ENCODE measurements at places on chromosomes 5 and 9. TPM values are rescaled to one million over a fixed set of nuclear protein-coding genes. Genes with fewer than 3 reads are reported as not detected.

HAVCR2 gene
- polyA plus RNA-seq = 4.1 TPM

EQTN gene
- not detected for polyA plus RNA-seq

GPR151 gene
- not detected for polyA plus RNA-seq

C9orf153 gene
- 0.22 TPM for polyA plus RNA-seq

SLC2A6 gene
- polyA plus RNA-seq = 0.81 TPM

RFX3 gene
- polyA plus RNA-seq = 5.0 TPM

SPINK4 gene
- polyA plus RNA-seq = 0.52 TPM

CDH10 gene
- 0.26 TPM for polyA plus RNA-seq

SPAAR gene
- polyA plus RNA-seq = 2.3 TPM

COL27A1 gene
- 36.9 TPM for polyA plus RNA-seq

SPATA31A3 gene
- not detected for polyA plus RNA-seq

GRCh38 chr5:131684051-131684450, 49.0 kb upstream of the RAPGEF6 start:
- no peak for DNase-seq

- no peak for DNase-seq
Measured at GRCh38 chr9:12934545-12935272, 159.9 kb downstream of the LURAP1L start.

- no peak for DNase-seq
Measured at GRCh38 chr9:91146391-91147019, 215.2 kb downstream of the AUH start.

DNA sequence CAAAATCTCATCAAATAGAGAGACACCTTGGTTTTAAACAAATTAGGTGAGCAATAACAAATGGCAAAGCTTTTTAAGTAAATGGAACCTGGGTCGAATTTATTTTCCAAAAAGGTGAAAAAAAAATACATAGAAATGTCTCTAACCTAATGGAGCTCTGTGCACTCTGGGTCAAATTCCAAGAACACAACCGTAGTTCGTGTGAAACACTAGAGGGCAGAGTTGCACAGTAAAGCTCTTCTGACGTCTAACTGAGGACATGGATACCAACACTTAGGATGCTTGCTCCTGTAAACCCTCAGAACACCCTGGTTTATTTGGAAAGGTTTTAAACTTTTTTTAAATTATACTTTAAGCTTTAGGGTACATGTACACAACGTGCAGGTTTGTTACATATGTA, 18.9 kb downstream of the MARCHF11 start:
- DNase-seq = peak; percentile 18

GRCh38 chr9:108535526-108535925, 320.3 kb downstream of the ACTL7B start:
- no peak for DNase-seq

GRCh38 chr9:14170392-14170931, 143.5 kb downstream of the NFIB start:
- DNase-seq = no peak

DNA sequence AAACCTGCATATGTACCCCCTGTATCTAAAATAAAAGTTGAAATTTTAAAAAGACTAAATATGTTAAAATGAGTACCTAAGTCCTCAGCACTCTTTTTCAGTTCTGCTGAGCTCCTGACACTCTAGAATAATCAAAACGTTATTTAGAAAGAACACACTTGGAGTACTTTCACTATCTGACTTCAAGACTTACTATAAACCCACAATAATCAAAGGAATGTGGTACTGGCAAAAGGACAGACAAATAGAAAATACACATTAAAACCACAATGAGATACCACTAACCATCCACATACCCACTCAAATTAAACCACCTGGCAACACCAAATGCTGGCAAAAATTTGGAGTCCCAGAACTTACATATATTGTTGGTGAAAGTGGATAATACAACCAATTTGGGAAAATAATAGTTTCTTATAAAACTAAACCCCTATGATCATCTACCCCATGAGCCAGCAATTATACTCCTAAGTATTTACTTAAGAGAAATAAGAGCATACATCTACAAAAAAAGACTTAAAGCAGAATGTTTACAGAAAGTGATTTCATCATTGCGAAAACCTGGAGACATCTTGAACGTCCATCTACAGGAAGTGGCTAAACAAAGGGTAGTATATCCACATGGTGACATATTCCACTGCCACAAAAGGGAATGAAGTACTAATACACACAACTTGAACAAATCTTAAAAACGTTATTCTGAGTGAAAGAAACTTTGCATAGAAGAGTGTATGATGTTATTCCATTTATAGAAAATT, 12.8 kb upstream of the PRSS3 start:
- DNase-seq = no peak

DNA sequence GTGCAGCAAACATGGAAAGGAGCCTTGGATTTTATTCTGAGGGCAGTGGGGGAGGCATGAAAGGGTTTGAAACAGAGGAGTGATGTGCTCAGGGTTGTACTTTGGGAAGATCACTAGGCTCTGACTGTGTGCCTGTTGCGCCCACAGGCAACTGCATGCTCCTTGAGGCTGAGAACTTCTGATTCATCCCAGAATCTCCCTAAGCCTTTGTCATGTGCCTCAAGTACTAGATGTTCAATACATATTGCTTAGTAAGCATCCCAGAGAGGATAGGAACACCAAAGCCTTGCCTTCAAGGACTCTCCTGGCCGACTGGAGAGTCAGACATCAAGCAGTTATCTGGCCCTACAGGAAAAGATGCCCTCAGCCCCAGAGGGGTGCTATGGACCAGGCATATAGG, 54.1 kb downstream of the ARHGEF37 start:
- no peak for DNase-seq

DNA sequence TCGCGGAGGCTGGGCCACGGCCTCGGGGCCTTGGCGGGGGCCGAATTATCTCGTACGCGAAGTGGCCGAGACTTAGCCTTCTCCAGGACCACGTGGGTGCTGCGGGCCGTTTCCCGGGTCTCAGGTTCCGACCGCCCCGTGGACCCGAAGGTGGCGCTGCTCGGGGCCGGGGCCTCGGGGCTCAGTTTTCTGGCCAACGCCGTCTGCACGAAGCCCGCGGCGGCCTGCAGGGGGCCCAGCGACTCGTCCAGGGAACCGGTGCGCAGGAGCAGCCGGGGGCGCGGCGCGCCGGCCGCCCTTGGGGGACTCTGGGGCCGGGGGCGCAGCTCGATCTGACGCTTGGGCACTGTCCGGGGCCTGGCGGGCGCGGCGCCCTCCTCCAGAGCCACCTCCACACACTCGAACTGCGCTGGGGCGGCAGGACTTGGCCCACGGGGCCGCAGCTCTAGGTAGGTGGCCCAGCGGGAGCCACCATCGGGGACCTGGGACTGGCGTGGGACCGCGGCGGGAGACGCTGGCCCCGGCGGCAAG, 716 bp downstream of the PROB1 start:
- no peak for DNase-seq

GRCh38 chr9:29564564-29564963, 1991.3 kb upstream of the C9orf72 start:
- no peak for DNase-seq

GRCh38 chr9:133696071-133696472, 42.1 kb downstream of the SARDH start:
- DNase-seq = no peak

- no peak for DNase-seq
Measured at GRCh38 chr5:139418793-139419192, 14.9 kb upstream of the SPATA24 start.

DNA sequence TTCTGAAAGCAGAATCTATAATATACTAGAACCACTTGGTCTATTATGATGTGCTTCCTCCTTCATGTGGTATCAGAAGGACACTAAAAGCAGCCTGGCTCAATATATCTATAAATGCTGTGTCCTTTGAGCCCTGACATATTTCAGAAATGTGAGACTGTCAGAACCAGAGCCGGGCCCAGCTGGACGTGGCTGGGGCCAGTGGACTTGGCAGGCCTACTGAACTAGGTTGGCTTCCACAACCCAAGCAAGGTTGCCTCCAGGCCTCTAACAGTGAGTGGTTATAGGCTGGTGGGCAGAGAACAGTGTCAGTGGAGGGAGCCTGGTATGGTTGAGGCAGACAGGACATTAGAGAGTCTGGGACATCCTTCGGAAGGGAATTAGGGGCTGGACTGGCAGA, 78.9 kb downstream of the GALNT10 start:
- no peak for DNase-seq

DNA sequence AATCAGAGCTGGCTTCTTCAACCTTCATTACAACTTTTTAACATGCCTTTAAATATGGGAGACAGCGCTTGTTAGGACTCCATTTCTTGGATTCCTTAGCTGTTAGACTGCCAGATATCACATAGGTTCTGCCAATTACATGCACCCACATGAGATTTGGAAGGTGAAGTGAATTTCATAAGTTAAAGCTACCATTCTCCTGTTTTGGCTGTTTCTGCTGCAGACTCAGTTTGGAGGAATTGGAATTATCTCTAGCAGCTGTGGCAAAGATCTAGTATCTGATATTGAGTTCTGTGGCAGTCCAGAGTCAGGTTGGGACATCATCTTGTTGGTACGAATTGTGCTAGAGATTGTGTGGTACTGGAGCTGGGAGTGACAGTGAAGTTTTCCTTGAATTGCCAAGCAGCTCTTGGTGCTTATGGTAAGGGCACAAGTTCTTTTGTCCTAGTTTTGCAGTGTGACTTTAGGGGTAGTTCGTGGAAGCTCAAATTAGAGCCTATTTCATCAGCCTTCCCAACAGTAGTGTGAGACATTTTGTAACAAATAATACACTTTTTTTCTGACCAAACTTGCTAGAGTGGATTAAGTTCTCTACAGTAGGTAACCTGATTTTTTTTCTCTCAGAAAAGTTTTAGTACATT, 9.1 kb upstream of the PJA2 start:
- no peak for DNase-seq

DNA sequence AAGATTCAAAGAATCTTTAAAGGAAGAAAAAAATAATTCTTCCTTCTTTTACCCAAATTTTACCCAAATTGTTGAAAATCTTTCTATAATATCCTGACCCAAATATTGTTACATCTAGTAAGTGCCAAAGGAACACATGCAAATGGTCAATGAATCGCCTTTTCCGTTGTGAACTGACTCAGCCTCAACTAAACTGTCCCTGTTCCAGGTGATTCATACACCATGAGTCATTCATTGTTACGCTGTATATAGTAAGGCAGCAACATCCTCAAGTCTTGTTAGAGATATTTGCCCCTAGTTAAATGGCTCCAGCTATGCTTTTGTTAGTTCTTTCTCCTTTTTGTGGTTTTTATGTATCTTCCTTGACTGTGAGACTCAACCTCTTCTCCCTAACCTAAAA, 9.7 kb downstream of the PTGER4 start:
- DNase-seq = peak; percentile 80

GRCh38 chr5:73312146-73312871, 136.3 kb downstream of the FOXD1 start:
- DNase-seq = no peak

DNA sequence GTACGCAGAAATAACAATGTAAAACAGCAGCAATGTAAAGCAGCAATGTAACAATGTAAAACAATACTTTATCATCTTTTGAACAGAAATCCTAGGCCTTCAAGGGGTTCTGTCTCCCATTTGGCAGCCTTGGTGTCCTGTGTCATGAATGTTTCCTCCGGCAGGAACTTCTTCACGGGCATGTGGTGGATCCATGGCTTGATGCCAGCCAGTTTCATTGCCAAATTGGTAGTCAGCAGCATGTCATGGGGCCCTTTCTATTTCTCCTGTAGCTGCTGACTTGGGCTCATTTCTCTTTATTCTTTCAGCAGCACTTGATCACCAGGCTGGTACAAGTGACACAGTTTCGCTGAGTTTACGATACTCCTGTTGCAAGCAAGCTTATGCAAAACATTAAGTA, 275.3 kb downstream of the HTR1A start:
- no peak for DNase-seq

GRCh38 chr5:28473531-28474107, 1435.2 kb upstream of the CDH9 start:
- DNase-seq = peak; percentile 1

GRCh38 chr9:2781336-2781735, 62.6 kb downstream of the PUM3 start:
- no peak for DNase-seq

- DNase-seq = peak; percentile 70
Measured at GRCh38 chr5:80192507-80193241, 63.2 kb downstream of the SERINC5 start.

DNA sequence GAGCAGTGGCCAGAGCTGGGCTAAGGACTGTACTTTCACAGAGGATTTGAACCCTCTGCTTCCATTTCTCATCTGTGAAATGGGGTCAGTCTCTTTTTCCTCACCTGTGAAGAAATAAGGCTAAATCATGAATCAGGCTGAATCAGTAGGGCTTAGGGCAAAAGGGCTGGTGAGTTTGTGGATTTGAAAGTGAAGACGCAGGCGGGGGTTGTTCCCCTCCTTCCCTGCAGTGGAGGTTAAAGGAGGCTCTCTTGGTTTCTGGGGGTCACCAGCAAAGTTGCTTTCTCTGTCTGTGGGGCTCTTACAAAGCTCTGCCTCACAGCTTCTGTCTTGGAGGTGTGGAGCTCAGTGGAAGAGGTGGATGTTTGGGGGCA, 17.6 kb upstream of the NDST1 start:
- no peak for DNase-seq

DNA sequence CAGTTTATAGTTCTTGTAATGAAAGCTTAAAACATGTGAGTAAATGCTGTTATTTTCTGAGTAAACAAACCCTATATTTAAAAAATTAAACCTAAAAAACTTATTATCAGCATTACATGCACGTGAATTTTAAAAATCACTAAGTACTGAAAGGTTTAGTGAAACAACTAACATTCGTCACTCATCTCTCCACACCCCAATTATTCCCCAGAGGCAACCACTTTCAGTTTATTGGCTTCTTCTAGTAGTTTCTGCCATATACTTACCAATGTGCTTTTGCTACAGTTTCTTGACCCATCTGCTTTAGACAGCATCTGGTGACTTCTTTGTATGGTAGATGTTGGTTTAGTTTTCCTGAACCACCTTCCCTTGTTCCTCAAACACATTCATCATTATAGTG, 58.1 kb downstream of the ANGPTL2 start:
- DNase-seq = no peak

DNA sequence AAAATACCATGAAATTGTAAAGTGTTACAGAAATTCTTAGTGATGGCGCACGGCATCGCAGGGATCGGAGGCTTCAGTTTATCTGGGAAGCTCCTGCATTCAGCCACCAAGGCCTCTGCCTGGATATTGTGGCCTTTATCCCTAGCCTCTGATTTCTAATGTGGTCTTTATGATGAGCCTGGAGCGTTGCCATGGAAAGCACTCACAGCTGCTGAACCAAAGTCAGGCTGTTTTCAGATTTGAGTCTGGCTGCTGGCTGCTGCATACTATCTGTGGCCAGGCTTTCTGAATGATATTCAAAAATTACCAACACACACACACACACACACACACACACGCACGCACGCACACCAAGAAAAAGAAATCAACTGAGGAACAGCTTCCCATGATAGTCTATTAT, 101.1 kb upstream of the ZNF366 start:
- DNase-seq = peak; percentile 82
